ENCODE measurements at places on chromosomes 5 and 9.

- no peak for DNase-seq
Measured at GRCh38 chr5:169606279-169606678, 22.7 kb downstream of the SPDL1 start.

- no peak for DNase-seq
Measured at GRCh38 chr5:43560128-43560527, 3.3 kb upstream of the PAIP1 start.

DNA sequence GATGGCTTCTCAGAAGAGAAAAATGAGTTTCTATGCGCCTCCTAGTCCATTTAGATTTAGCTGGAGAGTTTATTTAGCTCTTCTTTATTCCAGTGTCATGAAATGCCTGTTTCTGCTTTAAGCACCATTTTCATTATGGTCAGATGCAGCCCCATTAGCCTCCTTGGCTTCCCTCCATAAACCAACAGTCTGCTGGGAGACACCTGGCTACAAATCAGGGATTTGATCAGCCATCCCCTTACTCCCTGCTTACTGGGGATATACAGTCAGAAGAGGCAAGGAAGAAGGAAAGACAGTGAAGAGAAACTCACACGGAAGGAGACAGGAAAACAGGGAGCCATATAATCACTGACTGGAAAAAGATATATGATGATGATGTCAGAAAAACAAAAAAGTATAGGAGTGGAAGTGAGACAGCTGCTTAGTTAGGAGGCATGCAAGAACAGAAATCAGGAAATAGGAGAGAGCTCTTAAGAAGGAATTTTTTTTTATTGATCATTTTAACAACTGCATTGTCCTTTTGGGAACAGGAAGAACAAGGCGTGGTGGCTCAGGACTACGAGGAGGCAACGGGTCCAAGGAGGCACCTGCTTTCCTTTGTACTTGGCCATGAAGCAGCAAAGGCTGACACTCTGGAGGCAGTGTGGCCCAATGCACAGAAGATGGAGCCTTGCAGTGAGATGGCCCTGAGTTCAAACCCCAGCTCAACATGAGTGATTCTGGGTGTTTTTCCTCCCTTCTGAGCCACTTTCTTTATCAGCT is 56.1 kb downstream of the MED27 start:
- DNase-seq, result no peak

GRCh38 chr9:120931231-120932085 is 4.9 kb upstream of the TRAF1 start:
- DNase-seq, result no peak

- no peak for DNase-seq
Measured at GRCh38 chr5:172055421-172055820, 49.0 kb upstream of the FBXW11 start.

- DNase-seq, result no peak
Measured at GRCh38 chr5:59317023-59317773, 576.3 kb downstream of the PDE4D start.

- DNase-seq, result no peak
Measured at GRCh38 chr9:33022303-33022702, 2.8 kb upstream of the DNAJA1 start.

DNA sequence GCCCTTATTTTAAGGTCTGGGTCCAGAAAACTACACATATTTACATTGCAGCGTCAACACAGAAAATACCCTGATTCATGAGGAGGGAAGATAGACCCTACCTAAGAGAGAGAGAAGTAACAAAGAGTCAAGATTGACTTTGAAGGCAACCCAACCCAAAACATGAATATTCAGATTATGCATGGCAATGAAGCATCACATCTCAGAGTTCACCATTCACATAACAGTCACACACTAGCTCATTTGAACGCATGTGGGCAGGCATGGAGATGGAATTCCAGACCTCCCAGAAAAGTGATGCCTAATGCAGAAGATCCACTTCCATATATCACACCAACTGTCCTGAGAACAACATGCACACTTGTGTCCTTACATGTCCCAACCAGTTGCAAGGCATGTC is 190.1 kb upstream of the ITGA1 start:
- DNase-seq, result no peak

- DNase-seq, result no peak
Measured at GRCh38 chr5:15515229-15515628, 15.2 kb downstream of the FBXL7 start.

DNA sequence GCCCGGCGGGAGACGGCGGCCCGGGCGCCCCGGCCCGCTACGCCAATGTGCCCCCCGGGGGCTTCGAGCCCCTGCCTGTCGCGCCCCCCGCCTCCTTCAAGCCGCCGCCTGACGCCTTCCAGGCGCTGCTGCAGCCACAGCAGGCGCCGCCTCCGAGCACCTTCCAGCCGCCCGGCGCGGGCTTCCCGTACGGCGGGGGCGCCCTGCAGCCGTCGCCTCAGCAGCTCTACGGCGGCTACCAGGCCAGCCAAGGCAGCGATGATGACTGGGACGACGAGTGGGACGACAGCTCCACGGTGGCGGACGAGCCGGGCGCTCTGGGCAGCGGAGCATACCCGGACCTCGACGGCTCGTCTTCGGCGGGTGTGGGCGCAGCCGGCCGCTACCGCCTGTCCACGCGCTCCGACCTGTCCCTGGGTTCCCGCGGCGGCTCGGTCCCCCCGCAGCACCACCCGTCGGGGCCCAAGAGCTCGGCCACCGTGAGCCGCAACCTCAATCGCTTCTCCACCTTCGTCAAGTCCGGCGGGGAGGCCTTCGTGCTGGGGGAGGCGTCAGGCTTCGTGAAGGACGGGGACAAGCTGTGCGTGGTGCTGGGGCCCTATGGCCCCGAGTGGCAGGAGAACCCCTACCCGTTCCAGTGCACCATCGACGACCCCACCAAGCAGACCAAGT is 723 bp downstream of the SNX18 start:
- peak; percentile 86 for DNase-seq

DNA sequence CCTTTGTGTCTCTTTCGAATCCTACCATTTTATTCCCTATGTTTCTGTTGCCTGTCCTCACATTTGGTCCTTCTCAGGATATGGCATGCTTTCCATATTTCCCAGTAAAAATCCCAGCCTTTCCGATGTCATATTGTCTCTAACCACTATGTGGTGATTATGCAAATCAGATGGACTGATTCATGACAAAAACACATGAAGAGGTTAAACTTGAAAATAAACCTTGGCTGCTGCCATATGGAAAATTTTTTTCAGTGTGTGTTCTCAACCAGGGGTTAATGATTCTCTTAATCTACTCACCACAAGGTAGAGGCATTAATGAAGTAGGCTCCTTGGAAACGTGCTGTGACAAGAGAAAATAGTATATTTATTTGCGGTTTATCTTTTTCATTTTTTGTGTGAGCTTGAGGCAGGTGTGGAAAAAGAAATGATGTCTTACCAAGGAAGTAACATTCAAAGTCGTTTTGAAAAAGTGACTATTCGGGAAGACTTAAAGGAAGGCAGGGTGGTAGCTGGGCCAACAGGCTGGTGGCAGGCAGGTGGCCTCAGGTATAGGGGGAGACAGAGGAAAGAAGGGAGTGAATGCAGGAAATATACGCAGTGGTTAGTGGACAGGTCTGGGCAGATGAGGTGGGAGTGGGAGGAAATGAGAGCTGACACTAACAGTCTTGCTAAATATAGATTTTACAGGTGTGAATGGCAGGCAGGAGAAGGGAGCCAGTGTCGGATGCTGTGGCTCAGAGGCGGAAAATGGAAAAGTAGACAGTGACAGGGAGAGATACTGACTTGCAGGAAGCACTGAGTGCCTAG is 46.2 kb downstream of the DMRT2 start:
- no peak for DNase-seq

DNA sequence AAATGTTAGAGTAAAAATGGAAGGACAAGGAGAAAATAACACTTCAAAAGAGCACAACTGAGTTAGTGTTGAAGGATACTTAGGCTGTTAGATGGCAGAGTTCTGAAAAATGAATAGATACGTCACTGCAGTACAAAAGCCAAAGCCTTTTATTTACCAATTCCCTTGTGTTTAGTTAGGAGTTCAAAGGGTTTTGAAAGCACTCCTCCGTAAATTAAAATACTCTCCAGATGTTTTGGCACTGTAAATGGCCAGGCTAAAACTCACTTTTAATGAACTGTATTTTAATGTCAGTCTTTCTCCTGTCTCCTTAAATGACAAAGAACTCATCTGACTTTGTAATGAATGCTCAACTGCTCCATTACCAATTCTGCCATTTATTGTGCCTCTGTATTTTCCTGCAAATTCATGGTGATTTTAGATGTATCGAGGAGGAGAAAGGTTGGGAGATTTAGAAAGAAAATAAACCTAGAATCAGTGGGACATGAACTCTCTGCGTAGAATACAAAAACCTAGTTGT is 1727.2 kb downstream of the MAT2B start:
- no peak for DNase-seq

DNA sequence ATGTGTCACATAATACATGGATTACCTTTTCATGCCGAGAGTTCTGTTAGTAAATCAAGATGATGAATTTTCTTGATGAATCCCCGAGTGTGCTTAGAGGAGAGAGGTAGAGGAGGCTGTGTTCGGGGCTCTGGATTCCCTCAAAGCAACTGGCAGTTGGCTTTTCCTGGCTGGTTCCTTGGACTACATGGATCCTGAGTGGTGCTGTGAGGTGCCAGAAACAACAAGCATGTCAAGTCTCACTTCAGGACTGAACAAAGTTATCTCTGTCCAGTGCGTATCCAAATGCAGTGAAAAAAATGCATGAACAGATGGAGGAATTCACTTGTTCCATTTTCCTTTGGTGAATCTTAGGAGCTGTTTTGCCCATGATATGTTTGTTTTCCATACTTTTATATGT is 231.7 kb downstream of the FBXL7 start:
- DNase-seq, result no peak

GRCh38 chr5:163342306-163342705 is 95.1 kb upstream of the CCNG1 start:
- no peak for DNase-seq

GRCh38 chr5:127206320-127207113 is 84.1 kb upstream of the MEGF10 start:
- DNase-seq, result no peak

DNA sequence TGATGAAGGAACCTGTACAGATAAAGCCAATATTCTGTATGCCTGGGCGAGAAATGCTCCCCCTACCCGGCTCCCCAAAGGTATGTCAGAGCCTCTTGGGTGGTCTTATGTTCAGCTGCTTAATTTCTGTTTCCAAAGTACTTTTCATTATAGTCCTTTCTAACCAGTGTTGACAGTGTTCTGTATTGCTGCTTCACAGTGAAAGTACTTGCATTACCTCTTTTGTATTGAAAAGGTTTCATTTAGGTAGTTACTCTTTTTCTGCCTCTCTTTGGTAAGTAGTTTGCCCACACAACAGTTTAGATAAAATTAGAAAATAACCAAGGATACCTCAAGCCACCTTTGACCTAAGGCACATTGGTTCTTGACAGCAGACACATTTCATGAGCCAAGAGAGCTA is 169.9 kb downstream of the PAM start:
- DNase-seq, result no peak

GRCh38 chr9:31912636-31913035 is 471.8 kb upstream of the ACO1 start:
- no peak for DNase-seq

DNA sequence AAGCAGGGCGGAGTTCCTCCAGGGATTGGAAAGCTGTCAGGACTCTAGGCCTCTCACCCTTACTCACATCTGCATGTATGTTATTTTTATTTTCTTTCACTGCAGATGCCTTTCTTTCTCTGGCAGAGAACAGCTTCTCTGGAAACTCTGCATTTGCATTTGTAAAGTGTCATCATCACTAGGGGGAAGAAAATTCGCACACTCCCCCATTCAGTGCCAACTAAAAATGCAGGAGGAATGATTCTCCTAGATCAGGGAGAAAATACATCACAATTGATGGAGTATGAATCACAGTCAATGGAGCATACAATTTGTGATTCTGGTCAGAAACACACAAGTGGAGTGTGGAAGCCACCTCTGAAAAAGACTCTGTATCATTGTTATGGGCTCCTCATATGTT is 351.4 kb upstream of the FTMT start:
- DNase-seq, result no peak

DNA sequence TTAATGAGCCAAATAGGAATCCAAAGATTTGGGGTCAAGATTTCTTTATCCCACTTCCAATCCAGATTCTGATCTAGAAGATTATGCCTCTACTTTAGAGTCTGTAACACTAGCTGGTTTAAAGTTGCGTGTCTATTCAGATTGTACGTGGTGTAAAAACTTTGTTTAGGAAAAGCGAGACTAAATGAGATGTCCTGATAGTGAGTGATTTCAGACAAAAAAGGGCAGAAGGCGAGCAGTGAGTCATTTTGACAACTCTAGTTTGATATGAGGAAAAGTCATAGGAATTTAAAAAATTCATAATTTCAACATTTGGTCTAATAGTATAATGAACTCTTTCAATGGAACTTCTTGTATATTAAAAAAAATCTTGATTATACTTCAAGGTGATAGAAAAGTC is 119.6 kb upstream of the KLF9 start:
- DNase-seq, result no peak

GRCh38 chr5:168827636-168828035 is 248.5 kb upstream of the PANK3 start:
- DNase-seq, result no peak

GRCh38 chr5:145408048-145408341 is 427.1 kb downstream of the PRELID2 start:
- DNase-seq, result no peak

DNA sequence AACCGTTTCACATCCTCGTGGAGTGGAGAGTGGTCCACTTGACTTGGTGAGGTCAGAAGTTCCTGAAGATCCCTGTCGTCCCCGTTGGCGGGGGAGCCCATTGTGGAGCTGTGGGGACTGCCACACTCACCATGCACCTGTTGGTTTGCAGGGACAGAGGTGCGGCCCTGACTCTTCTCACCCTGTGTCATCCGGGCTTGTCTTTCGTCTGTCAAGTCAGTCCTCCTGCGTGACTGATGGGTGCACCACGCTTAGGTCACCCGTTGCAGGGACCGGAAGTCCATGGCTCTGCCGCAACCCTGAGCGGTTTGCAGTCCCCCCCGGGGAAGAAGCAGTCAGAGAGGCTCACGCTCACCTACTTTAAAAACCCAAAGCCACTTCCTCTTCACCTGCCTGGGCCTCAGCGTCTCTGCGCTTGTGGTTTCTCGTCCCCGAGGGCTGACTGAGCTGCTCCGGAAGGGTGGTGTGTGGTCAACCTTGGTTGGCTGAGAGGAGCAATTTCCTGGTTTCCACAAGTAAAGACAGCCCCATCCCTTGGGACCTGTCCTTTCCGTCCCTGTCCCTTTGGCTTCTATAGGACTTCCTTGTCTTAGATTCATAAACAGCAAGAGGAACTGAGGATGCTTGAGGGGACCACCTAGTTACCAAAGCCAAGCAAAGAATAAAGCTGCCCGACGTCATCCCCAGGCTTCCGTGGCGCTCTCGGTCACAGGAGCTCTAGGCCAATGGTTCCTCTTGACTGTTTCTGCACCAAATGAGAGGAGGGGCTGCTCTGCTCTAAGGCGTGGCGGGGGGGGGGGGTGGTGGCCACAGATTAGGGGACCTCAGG is 53.2 kb downstream of the USP20 start:
- DNase-seq, result peak; percentile 46

- DNase-seq, result no peak
Measured at GRCh38 chr5:142235050-142235797, 89.6 kb downstream of the SPRY4 start.

Measured in pancreas (tissue), 10 donors.